NCI-H2171 (cell line): ENCODE measurements at places on chromosomes 5 and 9.
A peak's percentile ranks its signal among the peaks of the same experiment; 100 is the strongest.

- no peak for DNase-seq
These were observed 119.0 kb downstream of the ZCCHC7 start for GRCh38 chr9:37239224-37239859.

- DNase-seq = no peak
These were observed 130.5 kb downstream of the BARX1 start for GRCh38 chr9:93824386-93825294.

GRCh38 chr9:124209279-124209678, 48.5 kb upstream of the NEK6 start:
- no peak for DNase-seq

GRCh38 chr5:179700401-179700918, 1.7 kb downstream of the CANX start:
- no peak for DNase-seq

- DNase-seq = peak; percentile 71
These were observed 782 bp upstream of the CDC20B start for GRCh38 chr5:55173687-55174230.

GRCh38 chr9:104564358-104564757, 4.6 kb upstream of the OR13C8 start:
- DNase-seq = no peak

DNA sequence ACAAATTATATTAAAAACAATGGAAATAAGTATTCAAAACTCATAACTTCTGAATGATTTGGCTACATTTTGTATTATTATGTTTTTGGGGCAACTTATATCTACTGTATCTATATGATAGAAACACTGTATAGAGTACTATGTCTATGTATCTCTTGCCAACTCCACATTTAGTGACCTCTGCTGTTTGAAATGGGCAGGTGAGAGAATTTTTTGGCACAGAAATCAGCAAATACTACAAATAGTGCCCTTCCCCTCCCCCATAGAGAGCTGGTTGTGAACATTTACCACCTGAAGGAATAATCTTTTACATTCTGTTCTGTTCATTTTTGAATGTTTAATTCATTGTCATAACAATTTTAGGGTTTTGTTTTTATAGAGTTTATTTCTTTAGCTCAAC, 545.3 kb downstream of the PDE4D start:
- no peak for DNase-seq

DNA sequence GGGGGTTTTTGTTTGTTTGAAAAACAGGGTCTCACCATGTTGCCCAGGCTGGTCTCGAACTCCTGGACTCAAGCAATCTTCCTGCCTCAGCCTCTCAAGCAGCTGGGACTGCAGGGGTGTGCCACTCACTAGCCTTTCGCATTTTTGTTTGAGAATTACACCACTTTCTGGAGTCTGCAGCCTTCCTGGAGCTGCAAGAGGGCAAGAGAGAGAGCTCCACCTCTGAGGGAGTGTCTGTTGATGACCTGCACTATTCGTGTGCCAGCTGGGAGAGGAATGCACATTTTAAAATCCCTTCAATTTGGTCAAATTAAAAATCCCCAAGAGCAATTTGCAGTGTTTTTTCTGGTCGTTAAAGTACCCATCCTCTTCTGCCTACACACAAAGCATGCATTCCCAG, 5.0 kb upstream of the CKMT2 start:
- DNase-seq = no peak

- DNase-seq = no peak
These were observed 51.1 kb downstream of the KLHL3 start for GRCh38 chr5:137684761-137685160.

- no peak for DNase-seq
These were observed 54.9 kb upstream of the SMIM15 start for GRCh38 chr5:61217214-61217613.

GRCh38 chr5:87022415-87022814, 245.3 kb upstream of the RASA1 start:
- DNase-seq = no peak

DNA sequence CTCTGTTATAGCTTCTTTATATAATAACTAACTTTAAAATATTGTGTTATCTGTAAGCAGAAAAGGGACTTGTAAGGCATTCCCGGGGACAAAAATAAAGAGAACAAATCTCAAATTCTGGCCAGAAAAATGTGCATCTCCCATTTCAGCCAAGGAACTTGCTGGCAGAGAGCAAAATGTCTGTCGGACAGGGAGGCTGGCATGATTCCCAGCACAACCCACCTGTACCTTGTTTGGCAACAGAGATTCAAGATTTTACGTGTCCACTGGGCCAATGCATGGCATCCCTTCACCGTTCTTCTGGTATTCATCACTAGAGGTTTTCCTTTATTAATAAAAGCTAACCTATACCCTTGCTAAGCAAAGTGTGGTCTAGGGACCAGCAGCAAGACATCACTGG, 566.6 kb downstream of the PSAT1 start:
- peak; percentile 7 for DNase-seq

DNA sequence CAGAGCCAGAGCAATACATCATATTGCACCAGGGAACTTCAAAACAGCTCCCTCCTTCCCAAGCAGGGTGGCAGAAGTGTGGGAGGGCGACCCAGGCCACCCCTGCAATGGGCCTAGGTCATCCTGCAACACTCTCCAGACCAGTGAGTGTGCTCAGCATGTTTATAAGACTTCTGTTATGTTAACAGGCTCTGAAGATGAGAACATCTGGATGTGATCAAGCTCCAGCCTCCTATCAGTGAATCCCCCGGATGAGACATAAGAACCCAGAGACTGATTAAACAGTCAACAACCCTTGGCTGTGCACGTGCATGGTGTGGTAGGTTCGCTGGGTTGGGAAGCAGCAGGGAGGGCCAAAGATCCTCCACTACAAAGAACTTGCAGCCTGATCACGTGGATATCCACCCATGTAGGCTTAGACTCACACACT, 63.3 kb downstream of the ABCA1 start:
- no peak for DNase-seq

- DNase-seq = no peak
These were observed 39.5 kb downstream of the NTRK2 start for GRCh38 chr9:84709056-84709455.

- DNase-seq = no peak
These were observed 38.3 kb upstream of the KCNV2 start for GRCh38 chr9:2679011-2679410.

- no peak for DNase-seq
These were observed 707 bp downstream of the RMND5B start for GRCh38 chr5:178131446-178131996.

DNA sequence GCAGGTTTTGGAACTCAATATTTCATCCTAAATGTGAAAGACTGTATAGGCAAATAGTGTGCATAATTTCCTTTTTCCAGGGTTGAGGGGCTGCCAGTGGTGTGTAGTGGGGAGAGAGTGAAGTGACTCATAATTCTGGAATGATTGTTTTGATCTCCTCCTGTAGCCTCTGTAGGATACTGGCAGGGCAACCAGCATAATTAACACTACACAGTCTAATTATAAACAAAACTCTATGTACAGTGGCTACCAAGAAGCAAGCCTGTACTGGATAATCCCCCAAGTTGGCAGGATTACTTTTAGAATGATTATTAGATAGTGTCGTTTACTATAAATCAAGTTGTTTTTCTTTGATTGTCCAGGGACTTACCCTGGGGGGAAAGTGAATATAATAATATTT, 32.2 kb downstream of the LNPEP start:
- DNase-seq = no peak

DNA sequence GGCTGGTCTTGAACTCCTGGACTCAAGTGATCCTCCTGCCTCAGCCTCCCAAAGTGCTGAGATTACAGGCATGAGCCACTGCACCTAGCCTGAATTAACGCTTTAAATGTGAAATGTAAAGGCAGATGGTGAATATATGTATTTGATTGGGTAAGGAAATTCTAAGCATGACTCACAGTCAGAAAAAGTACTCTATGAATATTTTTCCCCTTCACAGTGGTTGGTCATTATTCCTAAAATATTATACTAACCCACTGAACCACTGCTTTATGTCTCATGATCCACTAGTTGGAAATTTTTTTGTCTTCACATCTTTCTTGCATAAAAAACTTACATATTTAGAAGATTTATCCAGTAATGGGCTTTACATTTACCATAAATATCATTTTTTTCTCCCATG, 14.5 kb upstream of the TENT4A start:
- DNase-seq = no peak

DNA sequence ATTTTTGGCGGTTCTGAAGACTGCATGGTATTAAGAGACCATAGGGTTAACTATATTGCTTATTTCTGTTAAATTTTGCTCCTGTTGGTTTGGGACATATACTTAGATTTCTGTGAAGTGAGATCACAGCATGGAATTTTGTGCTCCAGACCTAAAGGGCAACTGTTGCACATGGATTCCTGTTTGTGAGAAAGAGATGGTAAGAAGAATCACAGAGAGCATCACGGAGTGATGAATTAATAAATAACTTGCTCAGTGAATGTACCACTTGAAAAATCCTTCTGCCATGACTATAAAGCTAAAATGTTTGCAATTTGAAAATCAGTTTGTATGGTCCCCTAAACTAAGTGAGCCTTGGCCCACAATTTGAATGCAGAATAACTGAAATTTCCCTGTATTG, 4.5 kb downstream of the PSAT1 start:
- no peak for DNase-seq

DNA sequence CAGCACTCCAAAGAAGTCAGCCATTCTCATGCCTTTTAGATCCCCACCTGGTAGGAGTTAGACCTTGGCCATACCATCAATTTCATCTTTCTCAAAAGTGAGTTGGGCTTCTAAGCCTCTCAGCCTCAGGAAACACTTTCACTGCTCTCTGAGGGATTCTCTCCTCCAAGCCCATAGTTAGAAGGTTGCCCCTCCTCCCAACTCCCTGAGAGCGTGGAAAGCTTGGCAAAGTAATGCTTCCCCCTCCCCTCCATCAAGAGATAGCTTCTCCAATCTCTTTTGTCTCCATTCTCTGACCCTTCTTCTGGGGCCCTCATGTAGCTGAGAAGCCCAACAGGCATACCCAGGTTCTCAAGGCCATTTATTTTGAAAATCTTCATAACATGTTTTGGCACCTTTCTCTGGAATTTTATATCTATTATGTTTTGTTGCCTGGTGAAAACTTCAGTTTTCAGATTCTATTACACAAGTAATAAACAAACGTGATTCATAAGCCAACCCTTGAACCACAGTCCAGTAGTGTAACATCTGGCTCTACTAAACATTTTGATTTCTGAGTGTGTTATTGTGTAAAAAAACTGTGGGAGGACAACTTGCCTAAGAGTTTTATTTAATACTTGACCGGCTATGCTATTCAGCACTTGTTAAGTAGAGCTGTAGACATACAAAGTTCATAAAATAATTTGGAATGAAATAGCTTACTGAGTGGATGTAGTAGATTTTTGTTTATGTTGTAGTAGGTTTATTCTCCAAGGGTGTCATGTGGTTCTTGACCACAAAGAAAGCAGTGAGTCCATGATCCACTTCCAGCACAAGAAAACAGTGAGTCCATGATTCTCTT, 17.1 kb downstream of the LVRN start:
- DNase-seq = no peak

DNA sequence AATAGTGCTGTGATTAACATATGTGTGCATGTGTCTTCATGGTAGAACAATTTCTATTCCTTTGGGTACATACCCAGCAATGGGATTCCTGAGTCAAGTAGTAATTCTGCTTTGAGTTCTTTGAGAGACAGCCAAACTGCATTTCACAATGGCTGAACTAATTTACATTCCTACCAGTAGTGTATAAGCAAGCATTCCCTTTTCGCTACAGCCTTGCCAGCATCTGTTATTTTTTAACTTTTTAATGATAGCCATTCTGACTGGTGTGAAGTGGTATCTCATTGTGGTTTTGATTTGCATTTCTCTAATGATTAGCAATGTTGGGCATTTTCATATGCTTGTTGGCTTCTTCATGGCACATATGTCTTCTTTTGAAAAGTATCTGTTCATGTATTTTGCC, 308.5 kb downstream of the ARRDC3 start:
- no peak for DNase-seq

- no peak for DNase-seq
These were observed 49.5 kb downstream of the NSG2 start for GRCh38 chr5:174094857-174095606.

DNA sequence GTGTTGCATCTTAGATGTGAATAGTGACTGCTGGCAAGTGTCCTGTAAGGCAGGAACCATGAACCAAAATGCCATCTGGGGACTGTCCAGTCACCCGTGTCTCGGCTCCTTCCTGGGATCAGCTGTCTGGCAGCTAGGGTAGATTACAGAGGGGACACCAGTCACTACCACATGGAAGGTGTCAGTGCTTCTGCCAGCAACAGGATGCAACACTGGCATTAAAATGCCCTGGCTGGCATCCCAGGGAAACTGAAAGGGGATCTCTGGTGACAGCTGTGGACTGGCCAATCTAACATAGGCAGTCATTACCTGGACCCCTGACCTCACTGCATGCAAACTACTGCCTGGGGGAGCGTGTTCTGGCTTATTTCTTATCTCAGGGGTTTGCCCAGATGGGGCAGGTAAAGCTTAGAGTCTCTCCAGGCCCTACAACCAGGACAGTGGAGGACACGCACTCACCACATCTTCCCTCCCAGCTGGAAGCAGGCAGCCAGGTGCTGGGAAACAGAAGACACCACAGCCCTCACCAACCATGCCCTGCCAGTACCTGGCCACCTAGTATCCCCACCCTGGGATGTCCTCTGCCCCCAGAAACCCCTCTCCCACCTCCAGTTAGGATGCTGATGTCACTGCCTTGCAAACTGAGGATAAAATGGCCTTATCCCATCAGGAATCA, 83.8 kb downstream of the SEMA4D start:
- DNase-seq = no peak

DNA sequence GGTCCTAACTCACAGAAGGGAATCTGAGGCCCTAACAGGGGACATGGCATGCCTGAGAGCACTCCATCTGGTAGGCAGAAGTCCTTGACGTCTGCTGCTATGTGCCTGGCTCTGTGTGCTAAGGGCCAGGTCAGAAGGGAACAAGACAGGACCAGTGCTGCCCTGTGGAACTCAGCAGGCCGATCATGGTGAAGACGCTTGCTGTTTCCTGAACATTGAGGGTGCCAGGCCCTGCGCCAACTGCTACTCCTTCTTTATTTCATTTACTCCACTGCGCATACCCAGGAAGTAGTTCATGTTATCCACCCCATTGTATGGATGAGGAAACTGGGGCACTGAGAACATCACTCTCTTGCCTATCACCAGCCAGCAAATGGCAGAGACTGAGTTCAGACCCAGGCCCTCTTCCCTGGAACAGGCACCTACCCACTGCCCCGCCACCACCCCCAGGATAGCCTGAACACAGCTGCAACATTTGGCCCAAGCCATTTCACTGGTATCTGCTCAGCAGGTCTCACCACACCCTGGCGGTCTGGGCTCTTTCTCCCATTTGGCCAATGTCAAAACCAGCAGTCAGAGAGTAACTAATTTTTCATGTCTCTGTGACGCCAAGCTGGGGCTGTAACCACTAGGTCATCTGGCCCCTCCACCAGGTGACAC, 24.8 kb upstream of the FOXI1 start:
- DNase-seq = no peak

- no peak for DNase-seq
These were observed 55.4 kb downstream of the FXN start for GRCh38 chr9:69090946-69091345.
